ENCODE measurements at places on chromosomes 3 and 15.
A peak's percentile ranks its signal among the peaks of the same experiment; 100 is the strongest.

DNA sequence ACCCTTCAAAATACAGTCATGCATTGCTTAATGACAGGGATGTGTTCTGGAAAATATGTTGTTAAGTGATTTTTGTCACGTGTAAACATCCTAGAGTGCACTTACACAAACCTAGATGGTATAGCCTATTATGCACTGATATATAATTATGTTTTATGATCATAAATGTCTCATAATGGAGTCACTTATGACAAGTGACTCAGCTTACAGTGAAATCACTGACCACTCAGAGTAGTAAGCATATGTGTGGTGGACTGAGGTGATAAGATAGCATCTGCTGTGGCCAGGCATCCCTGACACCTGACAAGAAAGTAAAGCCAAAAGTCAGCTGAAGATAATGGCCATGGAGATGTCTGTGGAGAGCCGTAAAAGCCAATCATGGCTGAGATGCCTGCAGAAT is 5.4 kb downstream of the ACAD11 start:
- DNase-seq = no peak

DNA sequence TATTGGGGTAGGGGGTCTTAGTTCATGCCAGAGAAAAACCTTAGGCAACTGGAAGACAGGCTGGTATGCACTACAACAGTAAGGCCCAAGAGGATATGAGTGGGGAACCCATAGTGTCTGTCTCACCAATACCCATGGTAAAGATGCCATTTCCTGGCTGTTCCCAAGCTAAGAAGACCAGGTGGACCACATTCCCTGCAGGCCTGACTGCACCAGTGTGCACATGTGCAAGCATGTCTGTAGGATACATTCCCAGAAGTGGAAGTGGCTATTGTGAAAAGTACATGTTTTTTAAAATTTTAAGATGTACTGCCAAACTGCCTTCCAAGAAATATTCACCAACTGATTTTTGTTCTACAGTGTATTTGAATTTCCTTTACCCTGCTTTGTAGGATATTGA is 207.3 kb upstream of the CTNNB1 start:
- no peak for DNase-seq

DNA sequence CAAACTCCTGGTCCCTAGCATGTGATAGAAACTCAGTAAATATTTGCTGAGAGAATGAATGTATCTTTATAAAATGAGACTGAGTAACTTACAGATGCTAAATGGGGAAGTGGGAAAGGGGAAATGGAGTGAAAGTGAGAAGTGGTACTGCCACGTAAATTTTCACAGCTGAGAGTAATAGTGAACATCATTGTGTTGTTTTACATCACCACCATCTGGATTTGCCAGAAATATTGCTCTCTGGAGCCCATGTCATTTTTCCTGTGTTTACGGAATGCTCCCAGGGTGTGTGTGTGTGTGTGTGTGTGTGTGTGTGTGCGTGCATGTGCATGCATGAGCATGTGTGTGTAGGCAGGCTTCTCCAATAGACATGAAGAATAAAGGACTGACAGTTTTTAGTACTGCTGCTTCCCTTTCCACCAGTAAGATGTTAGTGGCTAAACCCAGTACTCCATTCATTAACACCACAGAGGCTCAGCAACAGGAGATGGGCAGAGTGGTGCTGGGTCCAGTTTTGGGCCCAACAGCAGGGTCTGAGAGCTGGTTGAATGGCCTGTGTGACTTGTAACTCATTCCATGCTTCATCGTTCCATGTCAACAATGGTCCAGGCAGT is 57.3 kb downstream of the DIPK2A start:
- DNase-seq = peak; percentile 80

DNA sequence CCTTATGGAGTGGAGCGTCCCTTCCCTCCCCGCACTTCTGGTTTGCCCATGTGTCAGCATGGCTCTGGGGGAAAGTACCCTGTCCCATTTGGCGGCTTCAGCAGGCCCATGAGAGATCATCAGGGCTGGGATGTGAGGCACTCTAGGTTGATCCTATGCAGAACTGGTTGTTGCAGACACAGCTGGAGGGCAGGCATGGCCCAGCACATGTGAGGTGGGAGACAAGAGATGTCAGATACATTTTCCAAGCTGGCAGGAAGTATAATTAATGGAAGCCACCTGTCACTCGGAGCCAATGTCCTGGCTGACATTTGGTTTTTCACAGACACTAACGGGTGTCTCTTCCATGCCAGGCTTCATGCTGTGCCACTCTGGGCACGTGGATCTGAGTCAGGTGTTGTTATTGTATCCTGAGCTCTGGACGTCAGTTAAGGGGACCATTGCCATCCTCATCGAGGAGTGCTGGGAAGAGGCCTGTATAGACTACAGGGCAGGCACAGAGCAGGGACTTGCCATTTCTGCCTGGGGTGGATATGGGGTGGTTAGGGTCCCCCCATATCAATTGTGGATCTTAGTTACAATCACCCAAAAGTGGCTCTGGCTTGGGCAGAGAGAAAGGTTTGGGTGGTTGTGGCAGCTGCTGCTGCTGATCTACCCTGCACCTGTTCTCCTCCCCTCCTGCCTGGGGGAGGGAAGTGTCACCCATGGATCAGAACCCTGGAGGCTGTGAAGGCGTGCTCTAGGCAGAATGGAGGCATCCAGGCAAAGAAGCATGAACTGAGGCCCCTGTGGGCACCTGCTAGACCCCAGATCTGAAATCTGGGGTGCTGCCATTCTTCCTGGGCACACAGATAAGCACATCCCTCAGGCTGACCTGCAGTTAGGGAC is 140.7 kb downstream of the FBLN2 start:
- DNase-seq = no peak
